ENCODE measurements at places on chromosomes 11 and 22. TPM values are rescaled to one million over a fixed set of nuclear protein-coding genes. Genes with fewer than 3 reads are reported as not detected.

The TRIM6 gene
- total RNA-seq = not detected

The SAA4 gene
- total RNA-seq = not detected

GRCh38 chr11:134371436-134372185 lies 39.8 kb downstream of the GLB1L2 start:
- H3K36me3 ChIP-seq = no peaks in the 10 kb centered on the region
- no peaks in the 10 kb centered on the region for H3K4me1 ChIP-seq
- peak overlapping the region; percentile 51 for H3K27ac ChIP-seq
- no peak for DNase-seq
- H3K4me3 ChIP-seq = no peak overlapping the region
- H3K27me3 ChIP-seq = no peaks in the 10 kb centered on the region

The POU2F3 gene
- total RNA-seq = not detected

The BBOX1 gene
- not detected for total RNA-seq

DNA sequence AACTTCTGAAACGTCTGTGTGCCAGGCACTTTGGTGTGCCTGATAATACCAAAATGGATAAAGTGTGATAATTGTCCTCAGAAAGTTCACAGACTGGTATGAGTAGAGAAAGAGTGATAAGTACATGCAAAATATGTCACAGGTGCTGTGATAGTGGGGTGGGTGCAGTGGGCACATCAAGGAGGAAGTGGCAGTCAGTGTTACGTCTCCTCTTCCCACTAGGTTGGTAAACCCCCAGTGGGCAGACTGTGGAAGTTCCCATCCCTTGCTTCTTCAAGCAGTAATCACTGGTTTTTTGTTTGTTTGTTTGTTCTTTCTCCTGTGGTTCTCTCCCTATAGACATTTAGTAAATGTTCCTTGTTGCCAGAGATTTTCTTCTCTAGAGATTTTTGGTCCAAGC lies 5.4 kb downstream of the RNF121 start:
- peak overlapping the region; percentile 89 for H3K27ac ChIP-seq
- no peak for DNase-seq
- H3K4me3 ChIP-seq = no peak overlapping the region
- no peaks in the 10 kb centered on the region for H3K27me3 ChIP-seq
- H3K4me1 ChIP-seq = peaks cover 46% of the 10 kb centered on the region

- H3K4me1 ChIP-seq = peaks cover 18% of the 10 kb centered on the region
- peak overlapping the region; percentile 86 for H3K4me3 ChIP-seq
- H3K36me3 ChIP-seq = peaks cover 4% of the 10 kb centered on the region
- no peak overlapping the region for H3K27ac ChIP-seq
- no peak for DNase-seq
Measured at GRCh38 chr11:66050581-66051231, 1.5 kb upstream of the SF3B2 start.

- no peak for DNase-seq
- H3K27me3 ChIP-seq = no peaks in the 10 kb centered on the region
- peaks cover 37% of the 10 kb centered on the region for H3K4me1 ChIP-seq
- H3K27ac ChIP-seq = peak overlapping the region; percentile 93
- H3K4me3 ChIP-seq = peak overlapping the region; percentile 98
Measured at GRCh38 chr11:90223248-90223585, 368 bp upstream of the CHORDC1 start.

DNA sequence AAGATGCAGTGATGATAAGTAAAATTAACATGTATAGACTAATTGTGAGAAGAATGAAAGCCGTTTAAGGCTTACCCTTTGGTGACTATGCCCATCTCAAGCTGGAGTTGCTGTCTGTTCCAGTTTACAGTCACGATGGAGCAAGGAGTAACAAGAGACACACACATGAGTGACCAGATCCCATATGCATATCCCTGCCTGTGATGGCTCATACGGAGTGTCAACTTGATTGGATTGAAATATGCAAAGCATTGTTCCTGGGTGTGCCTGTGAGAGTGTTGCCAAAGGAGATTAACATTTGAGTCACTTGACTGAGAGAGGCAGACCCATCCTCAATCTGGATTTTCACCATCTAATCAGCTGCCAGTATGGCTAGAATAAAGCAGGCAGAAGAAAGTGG lies 786.8 kb downstream of the FAM181B start:
- H3K4me3 ChIP-seq = no peak overlapping the region
- H3K4me1 ChIP-seq = no peaks in the 10 kb centered on the region
- no peaks in the 10 kb centered on the region for H3K27me3 ChIP-seq
- H3K36me3 ChIP-seq = no peaks in the 10 kb centered on the region

The NLRP14 gene
- not detected for total RNA-seq

DNA sequence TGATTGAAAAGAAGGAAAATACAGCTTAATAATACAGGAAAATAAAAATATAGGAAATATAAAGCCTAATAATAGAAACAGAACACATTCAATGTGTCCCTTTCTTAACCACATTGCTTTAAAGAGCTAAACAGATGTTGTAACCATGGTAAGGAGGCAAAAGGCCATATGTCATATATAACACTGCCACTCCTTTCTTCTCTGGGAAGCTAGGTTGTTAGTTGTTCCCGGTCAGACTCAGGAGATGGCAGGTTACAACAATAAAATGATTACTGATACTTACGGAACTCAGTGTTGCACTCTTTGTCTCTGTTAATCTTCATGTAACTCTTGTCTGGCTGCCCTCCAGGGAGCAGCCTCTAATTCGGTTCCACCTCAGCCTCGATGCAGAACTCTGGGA lies 134.7 kb upstream of the PGR start:
- no peaks in the 10 kb centered on the region for H3K4me1 ChIP-seq
- no peak overlapping the region for H3K4me3 ChIP-seq
- no peaks in the 10 kb centered on the region for H3K27me3 ChIP-seq
- no peak overlapping the region for H3K27ac ChIP-seq
- no peak for DNase-seq
- no peaks in the 10 kb centered on the region for H3K36me3 ChIP-seq

- no peak overlapping the region for H3K4me3 ChIP-seq
- H3K4me1 ChIP-seq = peaks cover 2% of the 10 kb centered on the region
- H3K36me3 ChIP-seq = no peaks in the 10 kb centered on the region
- DNase-seq = no peak
Measured at GRCh38 chr11:27228906-27229290, 134.1 kb downstream of the CCDC34 start.

The LDLRAD3 gene
- 1.4 TPM for total RNA-seq

- H3K4me1 ChIP-seq = peaks cover 8% of the 10 kb centered on the region
- peak overlapping the region; percentile 27 for H3K27ac ChIP-seq
- no peak for DNase-seq
- H3K36me3 ChIP-seq = no peaks in the 10 kb centered on the region
- no peaks in the 10 kb centered on the region for H3K27me3 ChIP-seq
Measured at GRCh38 chr11:64141081-64141783, 24.7 kb downstream of the MACROD1 start.

The FGF3 gene
- not detected for total RNA-seq

The WBP2NL gene
- total RNA-seq = 0.91 TPM

DNA sequence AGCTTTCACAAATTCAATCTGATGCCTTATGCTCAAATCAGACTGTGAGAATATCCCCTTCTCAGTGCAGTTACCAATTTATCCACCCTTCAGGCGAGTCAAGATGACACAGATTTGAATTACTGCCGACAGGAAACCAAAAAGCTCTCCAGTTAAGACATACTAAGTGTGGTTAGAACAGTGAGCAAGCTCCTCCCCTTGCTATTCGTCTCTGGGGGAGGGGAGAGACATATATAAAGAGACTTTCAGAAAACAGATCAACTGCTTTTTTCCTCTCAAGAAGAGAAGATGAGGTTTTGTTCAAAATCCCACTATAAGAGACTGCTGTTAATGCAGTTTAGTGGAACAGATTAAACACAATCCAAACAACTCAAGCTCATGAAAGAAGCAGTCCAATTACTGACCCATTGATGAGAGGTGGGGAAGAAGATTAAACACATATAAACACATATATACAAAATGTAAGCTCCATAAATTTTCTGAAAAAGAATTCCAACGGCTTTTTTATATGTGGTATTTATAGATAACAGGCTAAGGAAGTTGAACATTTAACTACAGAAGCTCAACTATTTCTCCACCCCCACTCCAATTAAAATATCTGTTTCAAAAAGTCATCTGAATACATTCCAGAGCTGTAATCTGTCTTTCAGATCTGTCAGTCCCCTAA lies 102.7 kb downstream of the MRTFA start:
- no peaks in the 10 kb centered on the region for H3K27me3 ChIP-seq
- H3K4me3 ChIP-seq = peak overlapping the region; percentile 91
- peaks cover 54% of the 10 kb centered on the region for H3K4me1 ChIP-seq
- H3K36me3 ChIP-seq = no peaks in the 10 kb centered on the region
- peak overlapping the region; percentile 96 for H3K27ac ChIP-seq

GRCh38 chr22:35380013-35380412 lies 883 bp upstream of the HMOX1 start:
- peaks cover 21% of the 10 kb centered on the region for H3K27me3 ChIP-seq
- peak overlapping the region; percentile 34 for H3K27ac ChIP-seq
- no peaks in the 10 kb centered on the region for H3K36me3 ChIP-seq
- H3K4me3 ChIP-seq = peak overlapping the region; percentile 80
- no peak for DNase-seq

DNA sequence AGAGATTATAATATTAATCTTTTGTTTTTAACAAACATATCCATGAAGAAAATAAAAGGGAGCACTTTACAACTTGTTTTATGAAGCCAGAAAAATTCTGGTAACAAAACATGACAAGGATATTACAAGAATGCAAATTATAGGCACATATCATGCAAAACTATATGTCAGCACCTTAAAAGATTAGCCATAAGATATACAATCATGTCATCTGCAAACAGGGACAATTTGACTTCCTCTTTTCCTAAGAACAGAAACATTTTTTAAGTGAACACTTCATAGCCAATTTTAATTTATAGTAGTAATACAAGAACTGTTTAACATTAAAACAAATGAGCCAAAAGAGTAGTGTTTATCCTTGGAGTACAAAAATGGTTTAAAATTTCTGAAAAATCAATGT lies 916.5 kb upstream of the CNTN5 start:
- no peaks in the 10 kb centered on the region for H3K36me3 ChIP-seq
- no peaks in the 10 kb centered on the region for H3K4me1 ChIP-seq
- no peak for DNase-seq
- no peak overlapping the region for H3K4me3 ChIP-seq
- H3K27ac ChIP-seq = no peak overlapping the region

The DERL3 gene
- total RNA-seq = 3.6 TPM

- H3K27me3 ChIP-seq = no peaks in the 10 kb centered on the region
- H3K4me1 ChIP-seq = peaks cover 6% of the 10 kb centered on the region
- H3K36me3 ChIP-seq = peaks cover 17% of the 10 kb centered on the region
- no peak overlapping the region for H3K4me3 ChIP-seq
- DNase-seq = no peak
- H3K27ac ChIP-seq = no peak overlapping the region
Measured at GRCh38 chr11:7632211-7632610, 41.1 kb downstream of the CYB5R2 start.

DNA sequence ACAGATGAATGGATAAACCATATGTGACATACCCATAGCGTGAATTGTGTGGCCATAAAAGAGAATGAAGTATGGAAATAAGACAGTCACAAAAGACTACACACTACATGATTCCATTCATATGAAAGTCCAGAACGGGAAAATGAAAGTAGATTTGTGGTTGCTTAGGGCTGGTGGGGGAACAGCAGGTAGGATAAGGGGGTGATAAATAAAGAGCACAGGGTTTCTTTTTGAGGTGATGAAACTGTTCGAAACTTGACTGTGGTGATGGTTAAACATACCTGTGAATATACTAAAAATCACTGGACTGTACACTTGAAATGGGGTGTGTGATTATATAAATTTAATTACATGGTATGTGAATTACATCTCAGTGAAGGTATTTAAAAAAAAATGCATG lies 16.9 kb downstream of the TMEM123 start:
- peak overlapping the region; percentile 59 for H3K27ac ChIP-seq
- H3K27me3 ChIP-seq = no peaks in the 10 kb centered on the region
- peaks cover 13% of the 10 kb centered on the region for H3K36me3 ChIP-seq
- H3K4me1 ChIP-seq = peaks cover 42% of the 10 kb centered on the region
- no peak overlapping the region for H3K4me3 ChIP-seq

- no peaks in the 10 kb centered on the region for H3K27me3 ChIP-seq
- DNase-seq = no peak
- no peaks in the 10 kb centered on the region for H3K4me1 ChIP-seq
- H3K4me3 ChIP-seq = no peak overlapping the region
Measured at GRCh38 chr11:101944923-101945322, 28.6 kb upstream of the ANGPTL5 start.

- H3K27ac ChIP-seq = no peak overlapping the region
- no peak overlapping the region for H3K4me3 ChIP-seq
- peaks cover 16% of the 10 kb centered on the region for H3K27me3 ChIP-seq
- DNase-seq = no peak
- no peaks in the 10 kb centered on the region for H3K4me1 ChIP-seq
Measured at GRCh38 chr22:32446321-32446720, 17.9 kb downstream of the BPIFC start.

GRCh38 chr11:4647766-4648165 lies 4.0 kb downstream of the OR51E1 start:
- peaks cover 55% of the 10 kb centered on the region for H3K27me3 ChIP-seq
- DNase-seq = no peak
- H3K4me3 ChIP-seq = no peak overlapping the region
- no peak overlapping the region for H3K27ac ChIP-seq
- H3K36me3 ChIP-seq = peaks cover 5% of the 10 kb centered on the region

The H19 gene
- total RNA-seq = not detected

- H3K27me3 ChIP-seq = no peaks in the 10 kb centered on the region
- peak within 1 kb of the TSS; percentile 52 for H3K4me3 ChIP-seq
- no peak for DNase-seq
- peak within 1 kb of the TSS; percentile 57 for H3K27ac ChIP-seq
- no peaks in the 10 kb centered on the region for H3K36me3 ChIP-seq
Measured at GRCh38 chr11:19060629-19061028, at the start of gene MRGPRX2. Gene MRGPRX2, minus strand, starts transcription at chr11:19060717. Its CDS starts 4,315 bp downstream, at chr11:19056402.

DNA sequence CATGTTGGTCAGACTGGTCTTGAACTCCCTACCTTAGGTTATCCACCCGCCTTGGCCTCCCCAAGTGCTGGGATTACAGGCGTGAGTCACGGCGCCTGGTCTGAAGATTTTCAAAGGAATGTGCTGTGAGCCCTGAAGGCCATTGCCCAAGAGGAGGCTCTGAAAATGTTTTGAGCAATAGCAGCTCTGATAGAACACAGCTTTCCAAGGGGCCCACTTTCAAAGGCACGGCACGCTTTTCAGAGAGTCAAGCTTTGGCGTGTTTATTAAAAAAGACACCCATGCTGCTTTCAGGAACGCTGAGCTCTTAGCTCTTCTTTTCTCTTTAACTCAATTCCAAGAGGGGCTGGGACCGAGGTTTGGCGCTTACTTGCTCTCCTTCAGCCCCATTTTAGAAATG lies 73.8 kb upstream of the CDON start:
- no peaks in the 10 kb centered on the region for H3K36me3 ChIP-seq
- peaks cover 10% of the 10 kb centered on the region for H3K4me1 ChIP-seq
- no peak overlapping the region for H3K27ac ChIP-seq
- no peak overlapping the region for H3K4me3 ChIP-seq
- peaks cover 42% of the 10 kb centered on the region for H3K27me3 ChIP-seq

The OR51E2 gene
- not detected for total RNA-seq

DNA sequence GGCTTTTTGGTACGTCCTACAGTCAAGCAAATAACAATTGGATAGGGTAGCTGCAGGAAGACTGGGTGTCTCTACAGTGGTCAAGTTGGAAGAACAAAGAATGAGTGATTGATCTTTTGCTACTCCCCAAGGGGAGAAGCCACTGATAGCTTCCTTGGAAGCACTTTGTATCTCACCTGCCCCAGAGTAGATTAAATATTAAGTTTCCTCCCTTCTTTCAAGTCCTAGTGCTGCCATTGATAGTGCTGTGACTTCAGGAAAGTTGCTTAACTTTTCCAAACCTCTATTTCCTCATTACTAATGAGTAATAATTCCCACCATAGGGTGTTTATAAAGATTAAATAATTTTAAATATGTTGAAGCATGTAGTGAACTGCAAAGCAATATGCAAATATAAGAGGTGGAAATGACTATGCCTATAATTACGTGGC lies 35.6 kb upstream of the EHF start:
- H3K4me3 ChIP-seq = no peak overlapping the region
- peaks cover 13% of the 10 kb centered on the region for H3K4me1 ChIP-seq
- peaks cover 60% of the 10 kb centered on the region for H3K27me3 ChIP-seq
- H3K36me3 ChIP-seq = no peaks in the 10 kb centered on the region
- no peak overlapping the region for H3K27ac ChIP-seq
- DNase-seq = no peak

Data from T-helper 17 cell (primary cell).